ENCODE measurements at places on chromosomes 5 and 9. TPM values are rescaled to one million over a fixed set of nuclear protein-coding genes. Genes with fewer than 3 reads are reported as not detected.

- DNase-seq = peak; percentile 90
Observed at GRCh38 chr9:124309667-124310084, 51.9 kb downstream of the NEK6 start.

DNA sequence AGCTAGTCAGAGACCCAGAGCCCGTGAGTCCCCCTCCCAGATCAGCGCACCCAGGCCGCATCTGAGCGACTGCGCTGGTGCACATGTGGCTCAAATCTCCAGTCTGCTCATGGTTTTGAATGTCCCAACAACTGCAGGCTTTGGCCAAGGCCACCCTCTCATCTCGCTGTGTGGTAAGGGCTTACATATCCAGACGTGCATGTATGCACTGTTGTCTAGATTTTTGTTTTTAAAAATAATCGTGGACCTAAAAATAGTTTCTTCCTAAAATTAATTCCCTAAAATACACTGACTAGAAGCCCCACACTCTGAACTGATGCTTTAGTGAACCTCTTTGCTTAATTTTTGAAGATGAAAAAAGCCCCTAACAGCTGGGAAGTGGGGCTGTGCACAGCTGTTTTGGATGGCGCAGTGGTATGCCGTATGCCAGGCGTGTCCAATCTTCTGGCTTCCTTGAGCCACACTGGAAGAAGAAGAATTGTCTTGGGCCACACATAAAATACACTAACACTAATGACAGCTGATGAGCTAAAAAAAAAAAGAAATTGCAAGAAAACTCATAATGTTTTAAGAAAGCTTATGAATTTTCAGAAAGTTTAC lies 143.0 kb upstream of the LHFPL2 start:
- no peak for DNase-seq

DNA sequence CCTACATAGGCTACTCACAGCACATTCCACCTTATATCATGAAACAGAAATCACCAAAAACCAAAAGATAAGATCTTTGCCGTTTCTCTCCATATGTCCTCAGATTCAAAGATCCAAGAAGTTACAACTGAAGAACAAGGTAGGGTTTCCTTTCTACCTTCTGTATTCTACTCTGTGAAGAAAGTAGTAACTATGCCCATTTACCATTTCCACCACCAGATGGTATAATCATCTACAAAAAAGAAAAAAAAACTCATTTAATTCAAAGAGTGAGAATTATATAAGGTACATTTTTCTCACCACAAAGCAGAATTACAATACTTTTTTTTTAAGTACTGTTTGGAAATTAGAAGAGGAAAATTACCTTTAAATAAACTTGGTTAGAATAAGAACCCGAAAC lies 172.6 kb upstream of the PTGER4 start:
- DNase-seq = no peak

GRCh38 chr5:54390015-54390414 lies 65.5 kb upstream of the HSPB3 start:
- DNase-seq = peak; percentile 95

DNA sequence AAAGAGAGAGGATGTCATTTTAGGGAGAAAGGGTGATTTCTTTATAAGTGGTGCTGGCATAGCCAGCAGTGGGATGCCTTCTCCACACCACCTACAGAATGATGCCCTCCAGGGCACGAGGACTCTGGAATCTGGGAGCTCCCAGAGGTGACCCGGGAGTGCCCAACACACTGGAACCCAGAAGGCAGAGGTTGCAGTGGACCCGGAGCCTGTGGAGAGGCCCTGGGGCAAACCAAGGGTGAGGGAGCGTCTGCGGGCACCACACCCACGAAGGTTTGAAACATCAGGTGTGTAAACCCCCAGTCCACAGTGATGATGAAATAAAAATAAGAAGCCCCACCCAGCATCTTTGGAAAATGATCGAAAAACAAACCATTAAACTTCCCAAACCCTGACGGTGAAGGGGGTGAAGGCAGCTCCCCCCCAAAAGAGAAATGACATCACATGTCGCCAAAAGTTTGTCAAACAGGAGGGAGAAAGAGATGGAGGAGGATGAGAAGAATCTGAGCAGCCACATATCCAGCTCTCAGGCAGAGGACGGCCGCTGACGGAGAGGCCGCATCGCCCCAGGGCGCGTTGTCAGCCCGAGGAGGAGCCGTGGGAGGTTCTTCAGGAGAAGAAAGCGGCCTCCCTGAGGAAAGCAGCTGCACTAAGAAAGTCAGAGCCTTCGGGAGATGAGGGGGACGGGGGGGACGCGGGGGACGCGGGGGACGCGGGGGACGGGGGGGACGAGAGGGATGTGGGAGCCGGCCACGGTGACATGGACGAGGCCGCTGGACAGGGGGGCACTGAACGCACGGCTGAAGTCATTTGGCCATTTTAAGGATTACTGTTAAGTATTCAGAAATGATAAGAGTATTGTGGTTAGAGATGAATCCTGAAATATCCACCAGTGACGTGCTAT lies 43.1 kb upstream of the NSMF start:
- no peak for DNase-seq

GRCh38 chr9:90325913-90326653 lies 316.5 kb downstream of the DIRAS2 start:
- no peak for DNase-seq

DNA sequence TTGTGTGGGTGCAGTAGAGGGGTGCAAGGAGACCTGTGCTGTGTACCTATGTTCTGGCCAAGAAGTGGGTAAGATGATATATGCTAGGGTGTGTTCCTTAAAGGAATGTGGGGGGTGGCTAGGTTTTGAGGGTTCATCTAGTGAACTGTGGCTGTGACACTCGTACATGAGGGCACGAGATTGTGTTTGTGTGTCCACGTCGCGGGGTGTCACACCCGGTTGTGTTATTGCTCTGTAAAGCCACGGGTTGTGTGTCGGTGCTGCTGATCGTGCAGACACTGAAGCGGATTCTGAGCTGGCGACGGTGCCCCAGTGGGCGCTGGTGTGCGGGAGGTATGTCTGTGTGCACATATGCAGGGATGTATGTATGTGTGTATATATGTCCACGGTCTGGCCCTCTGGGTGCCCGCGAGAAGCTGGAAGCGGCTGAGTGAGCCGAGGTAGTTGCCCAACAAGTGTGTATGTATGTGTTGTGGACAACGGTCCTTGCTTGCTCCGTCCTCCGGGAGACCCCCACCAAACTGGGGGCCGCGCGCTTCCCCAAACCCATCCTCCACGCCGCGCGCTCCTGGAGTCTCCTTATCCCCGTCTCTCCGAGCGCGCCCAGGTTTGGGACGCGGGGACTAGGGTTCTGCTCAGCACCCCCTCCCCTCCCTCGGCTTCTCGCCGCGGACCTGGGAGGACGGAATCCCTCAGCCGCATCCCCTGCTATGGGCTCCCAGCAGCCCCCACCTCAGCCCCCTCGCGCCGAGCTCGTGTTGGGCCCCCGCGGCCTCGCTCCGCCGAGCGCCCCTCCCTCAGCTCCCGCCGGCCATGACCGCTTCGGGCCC lies 639 bp downstream of the PCDH1 start:
- peak; percentile 52 for DNase-seq

DNA sequence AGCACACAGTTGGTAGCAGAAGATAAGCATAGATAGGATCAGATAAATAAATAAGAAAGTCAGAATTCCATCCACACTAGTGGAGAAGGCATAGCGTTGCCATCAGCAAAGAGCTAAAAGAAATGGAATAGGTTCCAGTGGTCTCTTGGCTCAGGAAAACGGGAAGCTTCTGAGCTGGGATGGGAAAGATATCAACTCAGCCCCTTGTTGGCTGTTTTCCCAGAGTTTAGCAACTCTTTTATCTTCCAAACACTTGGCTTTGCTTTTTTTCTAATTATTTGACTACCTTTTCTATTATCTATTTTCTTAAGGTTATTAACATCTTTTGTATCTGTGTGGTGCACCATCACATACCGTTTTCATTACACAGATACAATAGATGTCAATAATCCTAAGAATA lies 445.7 kb upstream of the TRPC7 start:
- DNase-seq = no peak

- DNase-seq = no peak
Observed at GRCh38 chr5:121257621-121258020, 594.1 kb upstream of the FTMT start.

GRCh38 chr5:14735944-14736343 lies 71.4 kb downstream of the OTULIN start:
- no peak for DNase-seq

DNA sequence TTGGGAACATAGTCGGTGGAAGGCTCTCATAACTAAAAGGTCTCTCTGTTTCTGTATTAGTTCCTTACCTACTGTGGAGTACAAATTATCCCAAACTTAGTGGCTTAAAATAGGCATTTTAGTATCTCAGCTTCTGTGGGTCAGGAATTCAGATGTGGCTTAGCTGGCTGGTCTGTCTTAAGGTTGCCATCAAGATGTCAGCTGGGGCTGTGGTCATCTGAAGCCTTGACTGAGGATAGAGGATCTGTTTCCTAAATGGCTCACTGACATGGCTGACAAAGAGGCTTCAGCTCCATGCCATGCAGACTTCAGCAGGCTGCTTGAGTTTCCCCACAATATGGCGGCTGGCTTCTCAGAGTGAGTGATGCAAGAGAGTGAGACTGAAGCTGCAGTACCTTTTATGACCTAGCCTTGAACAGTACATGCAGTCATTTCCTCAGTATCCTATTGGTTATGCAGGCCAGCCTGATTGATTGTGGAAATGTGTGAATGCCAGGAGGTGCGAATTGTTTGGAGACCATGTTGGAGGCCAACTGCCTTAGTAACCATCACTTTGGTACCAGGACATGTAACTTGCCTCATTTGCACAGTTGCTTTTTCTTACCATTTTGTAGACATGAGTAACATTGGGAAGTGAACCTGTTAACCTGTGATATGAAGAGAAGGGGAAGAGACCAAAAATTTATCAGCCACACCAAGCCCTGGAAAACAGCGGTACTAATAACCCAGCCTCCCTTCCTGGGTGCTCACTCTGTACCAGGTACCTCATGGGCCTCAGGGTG lies 152.8 kb upstream of the IER5L start:
- no peak for DNase-seq

- DNase-seq = no peak
Observed at GRCh38 chr9:126320158-126320922, 6.3 kb upstream of the MVB12B start.

DNA sequence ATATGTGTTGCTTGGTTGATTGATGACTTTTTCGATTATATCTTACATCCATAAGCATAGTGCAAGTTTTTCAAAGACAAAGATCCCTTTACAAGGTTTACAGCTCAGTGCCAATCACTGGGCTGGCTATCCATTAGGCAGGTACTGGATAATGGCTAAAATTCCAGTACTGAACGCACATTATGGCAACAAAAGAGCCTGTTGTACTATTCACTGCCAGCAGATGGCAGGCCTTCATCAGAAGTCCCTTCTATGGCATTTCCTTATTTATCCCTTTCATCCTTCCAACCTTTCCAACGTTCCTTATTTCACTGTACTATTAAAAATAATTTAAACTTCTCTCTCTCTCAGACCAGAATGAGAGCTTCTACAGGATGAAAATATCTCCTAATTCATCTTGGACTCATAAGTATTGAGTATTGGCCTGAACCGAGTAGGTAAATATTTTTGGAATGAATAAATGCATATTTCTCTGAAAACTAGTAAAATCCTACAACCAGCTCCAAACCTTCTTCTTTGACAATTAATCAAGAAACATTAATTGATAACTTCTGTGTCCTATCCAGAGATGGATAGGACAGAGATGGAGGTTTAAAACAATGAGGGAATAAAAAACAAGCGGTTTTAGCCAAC lies 6.7 kb upstream of the WNT8A start:
- DNase-seq = peak; percentile 46

- no peak for DNase-seq
Observed at GRCh38 chr9:115195912-115196311, 78.0 kb upstream of the TNC start.

DNA sequence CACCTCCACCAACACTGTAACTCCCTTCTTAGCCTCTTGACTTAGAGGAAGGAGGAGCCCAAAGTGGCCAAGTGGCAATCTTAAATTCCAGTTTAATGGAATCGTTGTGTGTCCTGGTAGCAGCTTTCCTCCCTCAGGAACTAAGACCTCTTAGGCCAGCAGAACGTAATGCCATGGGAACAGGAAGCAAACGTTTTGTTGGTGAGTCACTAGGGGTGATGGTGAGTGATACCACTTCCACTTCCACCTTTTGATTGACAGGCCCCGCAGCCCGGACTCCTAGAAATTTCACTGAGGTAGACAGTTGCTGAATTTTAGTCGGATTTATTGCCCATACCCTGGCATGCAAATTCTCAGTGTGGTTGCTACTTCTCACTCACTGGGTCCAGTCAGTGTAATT lies 94.2 kb upstream of the FBN2 start:
- DNase-seq = no peak

DNA sequence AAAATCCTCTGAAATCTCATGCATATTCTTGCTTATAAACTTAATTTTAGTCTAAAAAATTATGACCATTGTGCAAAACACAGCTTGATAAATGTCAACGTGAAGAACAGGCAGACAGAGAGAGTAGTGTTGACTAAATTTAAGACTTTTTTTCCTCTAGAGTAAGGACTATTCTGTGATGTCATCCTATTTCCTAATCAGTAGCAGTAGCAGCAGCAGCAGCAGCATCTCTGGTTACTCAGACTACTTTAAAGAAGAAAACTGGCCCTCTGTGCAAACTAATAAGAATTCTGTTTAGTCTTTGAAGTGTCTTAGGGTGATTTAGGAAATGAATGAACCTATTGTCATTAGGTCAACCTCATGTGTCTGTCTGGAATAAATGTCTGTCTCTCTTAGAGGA lies 403.0 kb downstream of the HINT1 start:
- DNase-seq = peak; percentile 3

GRCh38 chr5:122462486-122462885 lies 150.4 kb downstream of the SNCAIP start:
- no peak for DNase-seq

DNA sequence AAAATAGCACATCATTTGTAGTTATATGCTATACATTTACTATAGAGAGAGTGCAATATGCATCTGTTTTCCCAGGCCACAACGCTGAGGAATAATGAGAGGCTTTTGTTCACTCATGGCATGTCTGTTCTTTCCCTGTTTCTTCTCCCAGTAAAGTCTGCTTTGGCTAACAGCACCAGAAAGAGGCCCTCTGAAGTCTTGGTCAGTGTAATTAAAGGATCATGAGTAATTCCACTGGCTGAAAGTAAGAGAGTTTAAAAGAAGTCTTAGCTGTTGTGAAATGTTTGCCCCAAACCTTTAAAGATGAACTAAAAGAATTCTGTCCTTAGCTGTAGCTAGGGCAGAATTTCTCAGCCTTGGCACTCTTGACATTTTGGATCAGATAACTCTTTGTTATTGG lies 228.8 kb downstream of the TLE4 start:
- DNase-seq = no peak

DNA sequence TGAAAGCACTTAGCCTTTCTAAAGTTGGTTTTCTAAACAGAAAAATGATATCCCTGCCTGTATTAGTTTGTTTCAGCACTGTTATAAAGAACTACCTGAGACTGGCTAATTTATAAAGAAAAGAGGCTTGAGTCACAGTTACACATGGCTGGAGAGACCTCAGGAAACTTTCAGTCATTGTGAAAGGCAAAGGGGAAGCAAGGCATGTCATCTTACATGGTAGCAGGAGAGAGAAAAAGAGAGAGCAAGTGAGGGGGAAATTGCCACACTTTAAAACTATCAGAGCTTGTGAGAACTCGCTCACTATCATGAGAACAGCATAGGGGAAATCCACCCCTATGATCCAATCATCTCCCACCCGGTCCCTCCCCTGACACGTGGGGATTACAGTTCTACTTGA lies 64.9 kb downstream of the FAM170A start:
- DNase-seq = no peak

The RAB24 gene
- 17.4 TPM for polyA plus RNA-seq

The CRB2 gene
- polyA plus RNA-seq = not detected

The EGFL7 gene
- 8.7 TPM for polyA plus RNA-seq

The PCDHGB4 gene
- polyA plus RNA-seq = 3.3 TPM

The TAF11L3 gene
- polyA plus RNA-seq = not detected

Data from mammary epithelial cell (primary cell).